MM.1S (cell line): ENCODE measurements at places on chromosomes 13 and 19.

GRCh38 chr13:98482476-98483444 is 94.1 kb downstream of the STK24 start:
- DNase-seq = no peak

GRCh38 chr13:112952759-112953551 is 16.1 kb upstream of the MCF2L start:
- DNase-seq = no peak

- no peak for DNase-seq
These were observed 142.2 kb downstream of the IRS2 start for GRCh38 chr13:109644069-109644750.

DNA sequence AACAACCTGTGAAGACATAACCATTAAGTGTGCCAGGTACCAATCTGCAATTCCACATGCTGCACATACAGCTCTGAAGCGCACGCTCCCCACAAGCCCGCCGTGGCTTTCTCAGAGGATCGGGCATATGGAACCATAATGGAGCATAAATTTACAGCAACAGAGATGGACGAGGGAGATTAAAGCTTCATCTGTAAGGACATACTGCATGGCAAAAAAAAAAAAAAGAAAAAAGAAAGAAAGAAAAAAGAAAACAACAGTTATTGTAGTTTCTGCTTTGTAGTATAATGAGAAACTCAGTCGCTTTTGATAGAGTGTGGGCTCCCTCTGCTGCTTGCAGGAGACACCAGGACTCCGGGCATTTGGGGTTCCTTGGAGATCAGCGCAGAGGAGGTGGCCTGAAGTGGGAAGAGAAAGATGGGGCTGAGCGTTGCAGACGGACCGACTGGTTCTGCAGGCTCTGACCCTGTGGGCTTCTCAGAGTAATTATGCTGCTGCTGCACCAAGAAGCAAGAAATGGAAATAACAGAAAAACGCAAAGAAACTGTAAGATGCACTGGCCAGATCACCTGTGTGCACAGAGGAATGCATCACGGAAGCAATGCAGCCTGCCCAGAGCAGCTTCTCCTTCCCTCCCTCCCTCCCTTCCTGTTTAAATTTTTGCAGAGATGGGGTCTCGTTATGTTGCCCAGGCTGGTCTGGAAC is 10.8 kb upstream of the PDCD5 start:
- DNase-seq = peak; percentile 62

DNA sequence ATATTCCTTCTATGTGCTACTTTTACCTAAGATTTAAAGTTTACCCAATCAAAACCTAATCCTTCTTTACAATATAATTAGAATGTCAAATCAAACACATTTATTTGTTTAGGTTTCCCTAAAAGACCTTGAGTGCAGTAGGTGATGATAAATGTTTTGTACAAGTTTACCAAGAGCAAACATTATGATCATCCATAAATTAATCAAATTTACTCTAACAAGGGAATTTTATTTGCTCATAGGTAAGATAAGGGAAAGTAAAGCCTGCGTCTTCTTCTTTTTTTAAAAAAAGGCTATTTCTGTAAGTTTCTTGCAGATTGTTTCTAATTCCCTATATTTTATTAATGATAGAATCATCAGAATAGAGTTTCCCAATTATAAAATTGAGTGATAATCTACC is 48.0 kb upstream of the PCDH17 start:
- DNase-seq = no peak

GRCh38 chr13:31175847-31176532 is 14.3 kb upstream of the HSPH1 start:
- no peak for DNase-seq

DNA sequence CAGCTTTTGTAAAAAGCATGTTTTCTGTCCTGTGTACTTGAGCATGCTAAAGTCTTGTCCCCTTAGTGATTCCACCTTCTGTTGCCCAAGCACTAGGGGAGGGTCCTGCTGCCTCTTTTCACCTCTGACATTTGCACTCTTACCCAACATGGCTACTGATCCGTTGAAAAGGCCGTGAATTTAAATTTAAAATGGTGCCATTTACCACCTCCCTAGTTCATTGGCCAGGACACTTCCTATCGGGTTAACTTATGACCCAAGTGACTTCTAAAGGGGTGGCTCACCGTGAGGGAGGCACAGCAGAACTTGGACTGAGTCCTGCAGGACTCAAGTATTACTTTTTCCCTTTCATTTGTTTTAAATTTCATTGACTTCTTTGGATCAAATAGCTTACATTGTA is 33.3 kb upstream of the CEACAM21 start:
- no peak for DNase-seq

- no peak for DNase-seq
These were observed 609.7 kb upstream of the SLITRK1 start for GRCh38 chr13:84491952-84492351.

DNA sequence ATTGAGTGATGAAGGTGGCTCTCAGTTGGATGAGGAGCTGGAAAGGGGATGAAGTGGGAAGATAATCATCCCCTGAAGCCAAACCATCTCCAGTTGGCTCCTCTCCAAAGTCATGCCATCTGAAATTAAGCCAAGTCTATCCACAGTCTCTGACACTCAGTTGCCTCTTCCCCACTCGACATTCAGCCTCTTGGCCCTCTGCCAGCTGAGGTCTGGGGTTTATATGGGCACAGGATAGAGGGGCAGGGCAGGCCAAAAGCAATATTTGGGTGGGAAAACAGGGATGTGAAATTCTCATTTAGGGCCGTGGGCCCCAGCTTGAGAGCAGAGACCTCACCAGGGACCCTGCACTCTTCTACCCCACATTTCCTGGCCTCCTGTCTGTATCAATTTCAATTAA is 85.9 kb downstream of the SLITRK1 start:
- DNase-seq = no peak

DNA sequence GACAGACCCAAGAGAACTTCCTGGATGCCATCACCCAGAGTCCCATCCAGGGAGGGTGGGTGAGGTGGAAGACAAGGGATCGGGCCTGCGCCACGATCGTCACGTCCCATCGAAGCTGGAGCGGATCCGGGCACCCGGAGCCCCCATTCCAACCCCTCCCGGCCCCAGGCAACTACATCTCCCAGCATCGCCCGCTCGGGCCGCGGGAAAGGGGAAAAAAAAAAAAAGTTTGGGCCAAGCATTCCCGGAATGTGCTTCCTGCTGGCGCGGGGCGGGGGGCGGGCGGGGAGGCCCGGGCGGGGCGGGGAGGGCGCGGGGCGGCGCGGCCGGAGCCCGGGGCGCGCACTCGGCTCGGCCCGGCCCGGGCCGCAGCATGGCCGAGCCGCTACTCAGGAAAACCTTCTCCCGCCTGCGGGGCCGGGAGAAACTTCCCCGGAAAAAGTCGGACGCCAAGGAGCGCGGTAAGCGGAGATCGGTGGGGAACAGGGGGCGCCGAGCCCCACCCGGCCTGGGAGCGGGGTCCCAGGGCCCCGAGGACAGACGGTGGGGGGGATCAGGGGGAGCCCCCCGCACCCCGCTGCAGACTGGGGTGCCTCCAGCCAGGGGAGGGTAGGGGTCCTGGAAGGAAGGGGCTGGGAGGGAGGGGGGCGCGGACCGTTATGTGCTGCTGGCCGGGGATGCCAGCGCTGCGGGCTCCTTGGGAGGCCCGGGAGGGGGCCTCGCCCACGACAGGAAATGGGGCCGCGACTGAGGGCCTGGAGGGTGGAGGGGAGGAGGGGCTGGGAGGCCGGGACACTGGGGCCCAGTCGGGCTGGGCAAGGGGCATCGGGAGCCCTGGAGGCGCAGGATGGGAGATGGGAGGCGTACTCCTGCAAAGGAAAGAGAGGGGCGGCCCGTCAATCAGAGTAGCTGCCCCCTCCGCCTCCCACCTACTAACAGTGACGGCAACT is at the start of gene SYDE1:
Gene SYDE1 (plus strand): TSS at position 341 of the 950 bp plus-strand sequence. CDS start 33 bp downstream, at position 374.
- DNase-seq = no peak

GRCh38 chr13:69050696-69051095 is 1056.9 kb upstream of the ATXN8OS start:
- no peak for DNase-seq

GRCh38 chr13:82627183-82627582 is 1255.1 kb downstream of the SLITRK1 start:
- DNase-seq = no peak

DNA sequence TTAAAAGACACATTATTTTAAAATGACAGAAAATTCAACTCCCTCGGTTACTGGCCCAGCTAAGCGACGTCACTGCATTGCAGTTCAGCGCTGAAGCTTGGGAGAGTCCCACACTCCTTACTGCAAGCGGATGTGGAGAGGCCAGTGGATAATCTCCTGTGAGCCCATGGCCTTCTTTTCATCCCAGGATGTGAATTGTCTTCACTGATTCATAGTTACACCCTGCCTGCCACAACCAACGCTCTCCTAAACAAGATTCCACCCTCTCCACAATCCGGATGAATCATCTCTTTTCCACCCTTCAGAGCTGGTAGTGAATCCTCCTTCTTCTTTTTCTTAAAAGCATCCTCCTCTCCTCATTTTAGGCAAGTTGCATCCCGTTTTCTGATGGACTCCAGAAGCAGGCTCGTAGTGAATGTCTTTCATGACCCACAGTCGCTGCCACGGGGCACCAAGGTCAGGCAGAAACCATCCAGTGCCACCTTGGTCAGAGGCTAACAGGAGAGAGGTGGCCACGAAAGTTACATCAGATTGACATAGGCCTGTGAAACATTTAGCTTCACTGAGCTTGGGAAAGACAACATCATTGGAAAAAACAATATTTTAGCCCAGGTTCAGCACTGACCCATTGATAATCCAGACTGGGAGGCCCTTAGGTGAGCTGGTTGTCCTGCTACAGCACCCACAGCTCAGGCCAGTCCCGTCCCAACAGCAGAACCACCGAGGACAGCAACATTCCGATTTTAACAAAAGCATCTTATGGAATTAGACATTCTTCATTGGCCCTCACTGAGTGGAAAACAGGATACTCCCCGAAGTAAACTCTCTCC is 2.0 kb downstream of the GJB2 start:
- DNase-seq = no peak

- no peak for DNase-seq
These were observed 68.6 kb downstream of the SPACA7 start for GRCh38 chr13:112444416-112445399.

DNA sequence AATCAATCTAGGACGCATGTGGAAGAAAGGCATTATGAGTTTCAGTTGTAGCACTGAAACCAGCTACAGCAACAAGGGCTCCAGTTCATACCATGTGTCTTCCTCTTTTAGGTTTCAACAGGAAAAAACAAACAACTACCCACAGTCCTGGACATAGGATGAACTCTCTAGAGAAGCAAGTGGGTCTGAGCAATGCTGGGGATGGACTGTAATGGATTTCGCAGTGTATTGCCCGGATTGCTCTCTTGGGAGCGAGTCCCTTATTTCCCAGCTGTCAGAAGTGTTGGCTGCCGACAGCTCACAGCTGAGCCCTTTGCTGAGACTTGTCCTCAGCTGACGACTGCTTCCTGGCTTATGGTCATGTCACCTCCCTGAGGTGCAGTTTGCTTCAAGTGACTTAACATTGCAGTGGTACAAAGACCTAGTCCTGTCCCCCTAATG is 12.1 kb upstream of the MYCBP2 start:
- peak; percentile 62 for DNase-seq

GRCh38 chr13:58500938-58501337 is 869.4 kb downstream of the PCDH17 start:
- DNase-seq = no peak

- DNase-seq = no peak
These were observed 27.3 kb upstream of the TPP2 start for GRCh38 chr13:102569488-102569887.

DNA sequence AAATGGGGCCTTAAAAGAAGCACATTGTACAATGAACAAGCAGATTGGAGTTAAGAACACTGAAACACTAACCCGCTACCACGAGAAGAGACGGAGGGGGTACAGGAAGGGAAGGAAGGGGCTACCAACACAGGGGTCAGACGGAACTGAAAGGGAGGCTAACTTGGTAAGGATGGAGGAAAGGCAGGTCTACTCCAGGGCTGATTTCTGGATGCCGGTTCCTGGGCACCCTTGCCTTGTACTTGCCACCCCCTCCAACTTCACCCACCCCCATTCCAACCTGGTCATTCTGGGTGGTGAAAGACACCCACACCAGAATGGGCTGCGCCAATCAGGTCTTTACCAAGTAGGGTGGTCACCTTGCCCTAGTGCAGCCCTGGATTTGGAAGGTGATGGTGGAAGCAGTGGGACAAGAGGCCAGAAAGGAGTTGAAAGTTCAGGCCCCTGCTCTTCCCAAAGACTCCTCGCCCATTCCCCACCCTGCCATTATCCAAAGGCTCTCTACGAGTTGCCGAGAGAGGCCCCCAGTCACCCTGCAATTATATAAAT is 10.3 kb downstream of the ZNF574 start:
- DNase-seq = no peak

- no peak for DNase-seq
These were observed 334.0 kb downstream of the TBC1D4 start for GRCh38 chr13:75147946-75148345.

DNA sequence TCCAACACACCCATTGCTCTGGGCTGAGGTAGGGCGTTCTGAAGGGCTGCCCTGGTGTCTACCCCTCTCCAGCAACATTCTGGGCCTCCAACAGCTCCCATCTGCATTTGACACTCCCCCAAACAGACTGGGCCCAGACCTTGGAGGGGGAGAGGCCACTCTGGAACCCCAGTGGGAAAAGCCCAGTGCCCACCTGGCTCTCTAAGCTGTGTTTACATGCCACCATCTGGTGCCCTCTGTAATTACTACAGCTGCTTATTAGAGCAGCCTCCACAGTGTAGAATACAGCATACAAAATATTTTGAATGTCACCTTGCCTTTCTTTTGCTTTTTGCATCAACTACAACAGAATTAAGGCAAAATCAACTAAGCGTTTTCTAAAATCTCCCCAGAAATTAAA is 35.8 kb upstream of the TM9SF2 start:
- no peak for DNase-seq

DNA sequence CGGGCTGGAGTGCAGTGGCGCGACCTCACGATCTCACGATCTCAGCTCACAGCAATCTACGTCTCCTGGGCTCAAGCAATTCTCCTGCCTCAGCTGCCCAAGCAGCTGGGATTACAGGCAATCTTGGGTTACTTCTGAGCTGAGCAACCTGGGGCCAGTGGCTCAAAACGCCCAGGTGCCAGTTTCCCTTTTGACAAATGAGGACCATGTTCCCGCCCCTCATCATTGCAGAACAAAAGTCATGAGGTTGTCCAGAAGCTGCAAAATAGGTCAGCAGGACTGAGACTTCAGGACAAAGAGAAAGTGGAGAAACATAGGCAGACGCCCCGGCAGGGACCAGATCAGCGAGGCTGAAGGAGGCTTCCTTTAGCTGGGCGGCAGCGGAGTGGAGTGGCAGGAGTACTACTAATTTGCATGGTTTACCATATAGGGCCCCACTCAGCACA is 3.3 kb upstream of the ADGRE5 start:
- DNase-seq = peak; percentile 40

DNA sequence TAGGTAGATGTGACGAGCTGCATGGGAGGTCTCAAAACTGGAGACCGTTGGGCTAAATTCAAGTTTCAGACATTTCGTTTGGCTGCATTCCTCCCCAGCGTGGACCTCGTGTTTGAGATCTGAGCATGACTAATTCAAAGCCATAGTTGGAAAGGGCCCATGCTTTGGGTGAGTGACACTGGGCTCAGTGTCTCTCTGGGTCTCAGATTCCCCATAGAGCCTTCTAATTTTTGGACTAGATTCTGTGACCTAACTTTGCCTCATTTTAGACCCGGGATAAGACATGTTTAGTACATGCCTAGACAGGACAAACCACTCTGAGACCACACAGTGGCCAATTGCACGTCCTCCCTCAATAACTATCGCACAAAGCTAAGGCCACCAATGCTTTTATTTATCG is 16.6 kb downstream of the CKM start:
- DNase-seq = no peak

GRCh38 chr13:38348861-38349389 is 726 bp upstream of the UFM1 start:
- DNase-seq = no peak

GRCh38 chr13:52383366-52383765 is 22.6 kb downstream of the THSD1 start:
- DNase-seq = no peak

GRCh38 chr13:75872980-75873379 is 236.8 kb downstream of the LMO7 start:
- DNase-seq = no peak
